H1 (cell line): ENCODE measurements at places on chromosomes 2 and 18.

DNA sequence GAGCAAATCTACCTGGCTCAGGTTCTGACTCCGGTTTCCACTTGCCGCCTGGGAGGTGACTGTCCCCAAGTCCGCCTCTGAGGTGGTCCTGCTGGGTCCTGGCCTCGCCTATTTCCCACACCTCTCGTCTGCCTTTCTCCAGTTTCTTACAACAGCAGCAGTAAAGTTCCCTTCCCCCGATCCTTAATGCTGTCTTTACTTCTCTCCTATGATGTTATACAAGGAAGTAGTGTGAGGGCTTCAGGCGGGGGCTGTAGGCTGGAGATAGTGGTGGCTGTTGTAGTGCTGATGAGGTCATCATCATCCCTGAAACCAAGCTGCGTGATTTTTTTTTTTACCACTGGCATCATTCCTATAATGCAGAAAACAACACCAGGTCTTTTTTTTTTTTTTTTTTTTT is 18.9 kb downstream of the TGIF1 start:
- DNase-seq: no peak
- H3K27ac ChIP-seq: no peak overlapping the region
- no peaks in the 10 kb centered on the region for H3K27me3 ChIP-seq
- H3K36me3 ChIP-seq: no peaks in the 10 kb centered on the region
- peaks cover 18% of the 10 kb centered on the region for H3K4me1 ChIP-seq

- no peaks in the 10 kb centered on the region for H3K27me3 ChIP-seq
- no peaks in the 10 kb centered on the region for H3K36me3 ChIP-seq
- no peak overlapping the region for H3K4me3 ChIP-seq
- H3K4me1 ChIP-seq: no peaks in the 10 kb centered on the region
- no peak overlapping the region for H3K27ac ChIP-seq
Observed at GRCh38 chr2:230246206-230246605, 20.7 kb downstream of the SP140 start.

GRCh38 chr2:213125646-213126347 is 25.6 kb downstream of the IKZF2 start:
- no peak for DNase-seq
- peaks cover 4% of the 10 kb centered on the region for H3K4me1 ChIP-seq
- H3K27me3 ChIP-seq: no peaks in the 10 kb centered on the region
- no peak overlapping the region for H3K4me3 ChIP-seq
- H3K36me3 ChIP-seq: no peaks in the 10 kb centered on the region
- no peak overlapping the region for H3K27ac ChIP-seq

DNA sequence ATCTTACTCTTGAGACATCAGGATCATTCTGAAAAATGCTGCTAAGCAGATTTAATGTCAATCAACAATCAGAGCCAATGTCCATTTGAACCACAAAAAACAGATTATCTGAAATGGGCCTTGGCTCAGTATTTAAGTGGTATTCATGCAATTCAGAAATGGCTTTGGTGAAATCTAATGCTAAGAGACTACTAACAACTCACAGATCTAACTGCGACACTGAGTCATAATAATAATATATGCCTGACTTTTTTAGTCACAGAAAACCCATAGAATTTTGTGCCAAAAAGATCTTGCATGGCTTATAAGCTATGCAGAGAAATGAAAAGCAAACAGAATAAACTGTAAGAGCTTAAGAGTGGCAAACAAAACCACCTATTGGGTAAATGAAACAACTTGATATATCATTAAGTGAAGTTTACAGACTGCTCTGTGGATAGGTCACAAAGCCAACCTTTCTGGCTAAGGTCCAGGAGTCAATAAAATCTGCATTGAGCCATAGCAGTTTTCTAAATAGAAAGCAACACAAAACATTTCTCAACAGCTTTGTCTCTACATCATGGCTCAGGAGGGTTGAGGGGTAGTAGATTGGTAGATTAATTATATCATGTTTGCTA is 234.3 kb downstream of the LRATD1 start:
- H3K4me3 ChIP-seq: no peak overlapping the region
- H3K36me3 ChIP-seq: no peaks in the 10 kb centered on the region
- DNase-seq: no peak
- no peaks in the 10 kb centered on the region for H3K27me3 ChIP-seq

DNA sequence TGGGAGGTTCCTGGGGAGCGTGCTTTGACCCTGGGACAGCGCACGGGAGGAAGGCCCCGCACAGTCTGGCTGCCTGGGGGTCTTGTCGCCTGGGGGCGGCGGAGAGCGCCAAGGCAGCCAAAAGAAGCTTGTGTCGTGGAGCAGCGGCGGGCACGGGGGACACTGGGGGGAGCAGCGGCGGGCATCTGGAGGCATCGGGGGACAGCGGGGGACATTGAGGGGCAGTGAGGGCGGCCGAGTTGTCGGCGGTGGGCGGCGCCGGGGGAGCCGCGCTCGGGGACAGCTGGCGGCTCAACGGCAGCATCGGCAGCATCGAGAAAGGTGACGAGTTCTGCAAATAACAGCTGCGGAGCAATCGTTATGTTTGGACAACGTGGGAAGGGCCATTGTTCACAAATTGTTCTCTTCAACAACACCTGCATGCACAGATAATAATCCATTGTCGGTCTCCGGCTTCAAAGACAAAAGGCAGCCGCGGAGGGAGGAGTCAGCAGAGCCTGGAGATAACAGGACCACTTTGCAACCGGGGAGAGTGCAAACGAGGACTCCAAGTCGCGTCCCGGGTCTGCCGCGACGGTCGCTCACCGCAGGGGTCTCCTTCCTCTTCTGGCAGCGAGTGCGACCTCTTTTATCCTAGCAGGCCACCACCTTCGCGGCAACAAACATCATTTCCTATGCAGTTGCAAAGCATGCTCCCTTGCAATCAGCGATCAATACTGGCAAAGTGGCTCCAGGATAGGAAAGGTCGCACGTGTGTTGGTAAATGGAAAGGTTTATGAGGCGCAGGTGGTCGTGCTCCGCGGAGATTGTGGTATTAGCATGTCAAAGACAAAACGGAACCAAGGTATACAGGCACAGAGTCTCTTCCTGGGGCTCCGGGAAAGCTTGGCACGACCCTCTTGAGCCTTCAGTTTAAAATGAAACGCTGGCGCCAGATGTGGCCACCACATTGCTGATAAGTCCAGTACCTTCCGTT is 132.3 kb upstream of the DLX2 start:
- H3K27ac ChIP-seq: no peak overlapping the region
- H3K36me3 ChIP-seq: no peaks in the 10 kb centered on the region
- peaks cover 17% of the 10 kb centered on the region for H3K27me3 ChIP-seq
- peak; percentile 79 for DNase-seq
- H3K4me3 ChIP-seq: peak overlapping the region; percentile 49
- peaks cover 20% of the 10 kb centered on the region for H3K4me1 ChIP-seq

DNA sequence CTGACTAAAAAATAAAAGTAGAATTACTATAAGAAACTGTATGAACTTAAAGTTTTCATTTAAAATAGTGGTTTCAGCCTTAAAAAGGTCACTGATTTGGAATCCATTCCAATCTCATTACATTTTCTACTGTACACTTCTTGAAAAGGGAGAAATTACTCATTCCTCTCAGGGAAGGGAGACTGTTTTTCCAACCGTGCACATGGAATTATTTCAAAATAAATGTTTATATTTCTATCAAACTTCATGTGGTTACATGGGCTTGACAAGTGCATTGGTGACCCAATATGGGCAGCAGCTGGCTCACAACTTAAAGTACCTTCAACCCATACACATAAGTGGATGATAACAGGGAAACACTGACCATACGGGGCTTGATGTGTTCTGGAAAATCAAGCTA is 324.5 kb upstream of the THUMPD2 start:
- H3K36me3 ChIP-seq: no peaks in the 10 kb centered on the region
- no peaks in the 10 kb centered on the region for H3K27me3 ChIP-seq
- DNase-seq: no peak
- no peak overlapping the region for H3K4me3 ChIP-seq
- no peaks in the 10 kb centered on the region for H3K4me1 ChIP-seq

- no peaks in the 10 kb centered on the region for H3K27me3 ChIP-seq
- no peaks in the 10 kb centered on the region for H3K36me3 ChIP-seq
- no peak for DNase-seq
- H3K27ac ChIP-seq: no peak overlapping the region
- H3K4me3 ChIP-seq: no peak overlapping the region
Observed at GRCh38 chr18:48566589-48566988, 27.8 kb downstream of the CTIF start.

GRCh38 chr18:74577019-74577418 is 20.7 kb upstream of the ZNF407 start:
- no peaks in the 10 kb centered on the region for H3K36me3 ChIP-seq
- peaks cover 2% of the 10 kb centered on the region for H3K4me1 ChIP-seq
- no peak for DNase-seq
- no peak overlapping the region for H3K27ac ChIP-seq

GRCh38 chr2:187819624-187820023 is 265.4 kb upstream of the TFPI start:
- no peak for DNase-seq
- H3K27ac ChIP-seq: no peak overlapping the region
- H3K27me3 ChIP-seq: no peaks in the 10 kb centered on the region
- no peaks in the 10 kb centered on the region for H3K4me1 ChIP-seq
- H3K36me3 ChIP-seq: no peaks in the 10 kb centered on the region

DNA sequence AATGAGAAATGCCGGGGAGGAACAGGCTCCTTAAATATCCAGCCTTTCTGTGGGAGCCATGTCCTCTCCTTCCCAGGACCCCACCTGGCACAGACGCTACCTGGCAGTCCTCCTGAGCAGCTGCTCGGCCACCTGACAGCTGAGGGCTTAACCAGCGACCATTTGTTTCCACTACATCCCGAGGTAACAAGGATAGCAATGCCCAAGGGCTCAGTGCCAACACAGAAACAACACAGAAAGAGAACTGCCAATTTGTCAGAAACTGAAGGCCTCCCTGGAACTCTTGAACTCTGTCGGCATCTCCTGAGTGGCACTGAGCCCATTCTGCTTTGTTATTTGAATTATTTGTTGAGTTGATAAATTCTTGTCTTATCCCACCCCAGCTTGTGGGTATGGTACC is 122.2 kb upstream of the ARHGAP28 start:
- H3K36me3 ChIP-seq: no peaks in the 10 kb centered on the region
- H3K4me3 ChIP-seq: no peak overlapping the region
- no peak for DNase-seq
- peaks cover 3% of the 10 kb centered on the region for H3K4me1 ChIP-seq
- peaks cover 2% of the 10 kb centered on the region; the same call in 1 of the 2 replicates for H3K27me3 ChIP-seq
- H3K27ac ChIP-seq: no peak overlapping the region

DNA sequence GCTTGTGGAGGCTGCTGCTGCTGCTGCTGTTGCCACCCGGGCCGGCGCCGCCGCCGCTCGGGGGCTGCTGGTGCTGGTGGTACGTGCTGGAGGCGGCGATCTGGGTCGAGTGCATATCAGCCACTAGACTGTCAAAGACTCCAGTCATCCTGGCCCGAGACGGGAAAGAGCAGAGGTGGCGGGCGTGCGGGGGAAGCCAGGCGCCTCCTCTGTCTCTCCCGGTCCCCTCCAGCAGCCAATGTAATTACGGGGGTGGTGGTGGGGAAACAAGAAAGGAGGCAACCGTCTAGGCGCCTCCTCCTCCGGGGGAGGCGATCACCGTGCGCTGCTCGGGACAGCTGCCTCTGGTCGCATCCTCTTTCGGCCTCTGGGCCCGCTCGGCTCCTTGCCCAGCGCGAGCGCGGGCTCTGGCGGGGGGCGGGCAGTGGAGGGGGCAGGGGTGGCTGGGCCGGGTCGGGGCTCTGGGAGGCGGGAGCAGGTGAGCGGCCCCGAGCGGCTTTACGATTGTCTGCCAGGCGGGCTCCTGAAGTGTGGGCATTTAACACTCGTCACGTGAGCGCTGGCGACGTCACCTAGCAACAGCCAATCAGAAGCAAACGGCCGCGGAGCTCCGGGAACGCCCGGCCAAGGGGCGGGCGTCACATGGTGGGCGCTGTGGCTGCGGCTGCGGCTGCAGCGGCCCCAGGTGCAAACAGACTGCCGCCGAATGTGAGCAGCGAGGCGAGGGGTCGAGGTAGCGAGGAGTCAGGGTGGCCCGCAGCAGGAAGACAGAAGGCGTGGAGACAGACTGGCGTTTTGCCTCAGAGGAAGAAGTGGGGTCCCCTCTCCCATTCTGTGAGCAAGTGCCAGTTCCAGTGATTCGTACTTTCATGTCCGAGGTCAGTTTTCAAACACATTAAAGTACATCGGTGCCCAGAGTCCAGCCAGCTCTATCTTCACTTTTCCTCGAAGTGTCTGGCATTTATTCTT is at the start of gene DLX2:
Gene DLX2 (minus strand): TSS at position 510 of the 969 bp plus-strand sequence. CDS start 362 bp downstream, at position 148.
- H3K36me3 ChIP-seq: no peaks in the 10 kb centered on the region
- no peak within 1 kb of the TSS for H3K27ac ChIP-seq
- peaks cover 42% of the 10 kb centered on the region for H3K4me1 ChIP-seq
- peaks cover 100% of the 10 kb centered on the region for H3K27me3 ChIP-seq
- DNase-seq: peak; percentile 86
- H3K4me3 ChIP-seq: peak within 1 kb of the TSS; percentile 44

- no peaks in the 10 kb centered on the region for H3K36me3 ChIP-seq
- H3K27ac ChIP-seq: no peak overlapping the region
- no peaks in the 10 kb centered on the region for H3K4me1 ChIP-seq
- H3K27me3 ChIP-seq: no peaks in the 10 kb centered on the region
Observed at GRCh38 chr2:139394801-139395200, 614.6 kb upstream of the NXPH2 start.

DNA sequence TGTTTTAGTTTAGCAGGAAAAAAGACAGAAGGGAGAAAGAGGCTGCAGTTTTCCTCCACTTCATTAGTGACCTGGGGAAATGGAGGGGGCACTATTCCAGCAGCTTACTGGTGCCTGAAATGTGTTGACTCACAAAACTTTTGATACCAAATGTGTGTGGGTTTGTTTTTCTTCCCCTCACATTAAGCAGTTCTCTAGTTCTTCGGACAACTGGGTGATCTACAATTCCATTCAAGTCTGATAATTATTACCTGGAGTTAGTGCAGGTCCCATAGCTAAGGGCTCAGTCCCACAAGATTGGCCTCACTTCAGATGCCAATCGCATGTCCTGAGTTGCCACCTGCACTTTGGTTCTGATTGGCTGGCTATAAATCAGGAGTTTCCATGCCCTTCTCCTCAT is 28.4 kb downstream of the PMAIP1 start:
- no peak overlapping the region for H3K27ac ChIP-seq
- no peaks in the 10 kb centered on the region for H3K27me3 ChIP-seq
- H3K36me3 ChIP-seq: no peaks in the 10 kb centered on the region
- DNase-seq: no peak

DNA sequence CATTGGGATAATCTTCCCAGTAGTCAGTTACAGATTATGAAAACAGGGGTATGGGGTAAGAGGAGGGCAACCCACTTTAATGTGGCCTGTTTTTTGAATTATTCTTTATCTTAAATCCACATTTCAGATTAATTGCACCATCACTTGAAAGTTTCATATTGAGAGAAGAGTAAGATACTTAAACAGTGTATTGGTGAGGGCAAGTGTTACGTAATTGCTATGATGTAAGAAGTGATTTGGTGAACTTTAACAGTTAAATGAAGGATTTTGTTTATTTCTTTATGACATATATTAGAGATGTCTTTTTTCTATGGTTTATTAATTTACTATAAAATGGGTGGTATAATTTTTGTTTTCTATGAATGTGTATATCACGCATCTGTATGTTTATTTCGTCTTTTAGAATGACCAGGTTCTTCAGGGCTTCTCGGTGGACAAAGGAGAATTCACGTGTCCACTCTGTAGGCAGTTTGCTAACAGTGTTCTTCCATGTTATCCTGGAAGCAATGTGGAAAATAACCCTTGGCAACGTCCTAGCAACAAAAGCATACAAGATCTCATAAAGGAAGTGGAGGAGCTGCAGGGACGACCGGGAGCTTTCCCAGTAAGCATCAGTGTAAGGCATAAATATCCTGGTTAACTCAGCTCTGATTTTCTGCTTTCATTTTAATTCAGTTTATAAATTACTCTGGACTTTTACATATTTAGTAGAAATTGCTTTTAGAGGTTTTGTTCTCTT is 171.2 kb upstream of the MYO3B start:
- H3K4me3 ChIP-seq: no peak overlapping the region
- H3K36me3 ChIP-seq: no peaks in the 10 kb centered on the region
- no peaks in the 10 kb centered on the region; the same call in 1 of the 2 replicates for H3K4me1 ChIP-seq
- H3K27ac ChIP-seq: no peak overlapping the region
- no peak for DNase-seq
- no peaks in the 10 kb centered on the region for H3K27me3 ChIP-seq
